ENCODE measurements at places on chromosomes 7 and 10.

DNA sequence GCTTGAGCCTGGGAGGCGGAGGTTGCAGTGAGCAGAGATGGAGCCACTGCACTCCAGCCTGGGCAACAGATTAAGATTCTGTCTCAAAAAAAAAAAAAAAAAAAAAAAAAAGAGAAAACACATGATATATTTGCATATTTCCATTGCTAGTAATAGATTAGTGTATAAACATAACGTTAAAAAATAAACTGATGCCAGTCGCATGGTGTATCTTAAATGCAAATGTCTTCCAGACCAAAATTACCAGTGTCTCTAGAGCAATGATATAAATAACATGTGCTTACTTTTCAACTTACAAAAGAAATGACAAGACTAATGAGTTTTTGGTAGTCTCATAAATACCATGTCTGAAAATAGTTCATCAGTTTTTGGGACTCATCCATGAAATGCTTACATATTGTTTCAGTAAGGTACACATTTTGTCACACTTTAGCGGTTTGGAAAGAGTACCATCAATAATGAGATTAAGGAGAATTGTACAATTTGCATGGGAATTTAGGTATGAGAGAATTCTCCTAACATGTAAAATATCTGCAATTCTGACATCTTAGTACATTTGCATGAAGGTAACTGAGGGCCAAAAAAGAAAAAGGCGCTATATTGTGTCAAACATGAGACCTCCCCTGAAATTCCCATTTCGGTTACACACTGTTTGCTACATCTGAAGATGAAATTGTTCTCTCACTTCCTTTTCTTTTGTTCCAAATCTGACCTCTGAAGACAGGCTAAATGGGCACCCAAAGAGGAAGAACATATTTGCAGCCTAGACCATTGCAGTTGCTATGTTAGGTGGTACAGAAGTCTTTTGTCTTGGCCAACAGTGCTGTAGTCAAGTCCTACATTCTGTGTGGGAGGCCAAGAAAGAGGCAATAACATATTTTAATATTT is 51.5 kb upstream of the PIP4K2A start:
- DNase-seq = no peak

- DNase-seq = no peak
These were observed 103.4 kb downstream of the SDK1 start for GRCh38 chr7:3404501-3404900.

- DNase-seq = no peak
These were observed 548.6 kb downstream of the ARL4A start for GRCh38 chr7:13236026-13236425.

DNA sequence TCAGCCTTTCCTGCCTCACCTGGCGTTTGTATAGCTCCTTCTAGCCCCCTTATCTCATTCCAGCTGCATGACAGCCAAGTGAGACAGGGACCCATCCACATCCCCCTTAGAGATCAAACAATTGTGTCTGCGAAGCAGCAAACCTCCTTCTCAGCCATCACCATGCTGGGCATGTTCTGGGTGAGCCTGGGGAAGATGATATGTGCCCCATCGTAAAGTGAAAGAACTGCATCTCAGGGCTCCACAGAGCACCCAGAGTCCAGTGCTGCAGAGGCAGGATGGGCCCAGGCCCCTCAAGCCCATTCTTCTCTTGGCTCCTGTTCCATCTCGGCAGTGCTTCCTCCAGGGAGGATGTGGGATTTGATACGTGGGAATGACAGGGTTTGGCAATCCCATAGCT is 43.2 kb downstream of the FIGNL1 start:
- DNase-seq = no peak

DNA sequence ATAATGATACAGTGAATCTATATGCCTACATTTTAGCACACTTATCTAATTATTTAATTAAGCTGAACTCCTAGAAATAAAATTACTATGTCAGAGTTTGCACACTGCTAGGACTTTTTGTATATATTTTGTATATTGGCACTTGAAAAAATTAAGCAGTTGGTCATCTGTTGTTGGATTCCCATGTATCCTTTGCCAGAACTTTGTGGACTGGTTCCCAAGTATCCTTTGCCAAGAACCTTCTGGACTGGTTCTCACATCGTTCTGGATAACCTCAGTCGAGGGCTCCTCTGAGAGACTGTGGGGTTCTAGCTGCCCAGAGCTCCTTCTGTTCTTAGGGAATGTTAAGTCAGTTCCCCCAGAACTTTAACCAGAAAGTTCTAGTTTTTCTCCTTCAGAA is 108.8 kb upstream of the IFRD1 start:
- no peak for DNase-seq

DNA sequence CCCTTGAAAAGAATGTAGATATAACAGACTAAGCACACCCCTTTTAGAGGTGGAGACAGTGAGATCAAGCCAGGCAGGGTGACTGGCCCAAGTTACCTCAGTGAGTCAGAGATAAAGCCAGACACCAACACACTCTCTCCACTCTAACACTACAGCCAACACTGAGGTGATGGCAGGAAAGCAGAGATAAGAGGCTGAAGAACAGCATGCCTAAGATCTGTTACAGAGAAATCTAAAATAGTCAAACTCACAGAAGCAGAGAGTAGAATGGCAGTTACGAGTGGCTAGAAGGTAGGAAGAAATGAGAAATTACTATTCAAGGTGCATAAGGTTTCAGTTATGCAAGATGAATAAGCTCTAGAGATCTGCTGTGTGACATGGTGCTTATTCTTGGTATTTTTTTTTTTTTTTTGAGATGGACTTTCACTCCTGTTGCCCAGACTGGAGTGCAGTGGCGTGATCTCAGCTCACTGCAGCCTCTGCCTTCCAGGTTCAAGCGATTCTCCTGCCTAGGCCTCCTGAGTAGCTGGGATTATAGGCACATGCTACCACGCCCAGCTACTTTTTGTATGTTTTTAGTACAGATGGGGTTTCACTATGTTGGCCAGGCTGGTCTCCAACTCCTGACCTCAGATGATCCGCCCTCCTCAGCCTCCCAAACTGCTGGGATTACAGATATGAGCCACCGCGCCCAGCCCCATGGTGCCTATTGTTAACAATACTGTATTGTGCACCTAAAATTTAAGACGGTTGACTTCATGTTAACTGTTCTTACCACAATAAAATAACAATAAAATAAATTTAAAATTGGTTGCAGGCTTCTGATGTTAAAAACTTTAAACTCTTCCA is 28.7 kb downstream of the ICA1 start:
- no peak for DNase-seq

DNA sequence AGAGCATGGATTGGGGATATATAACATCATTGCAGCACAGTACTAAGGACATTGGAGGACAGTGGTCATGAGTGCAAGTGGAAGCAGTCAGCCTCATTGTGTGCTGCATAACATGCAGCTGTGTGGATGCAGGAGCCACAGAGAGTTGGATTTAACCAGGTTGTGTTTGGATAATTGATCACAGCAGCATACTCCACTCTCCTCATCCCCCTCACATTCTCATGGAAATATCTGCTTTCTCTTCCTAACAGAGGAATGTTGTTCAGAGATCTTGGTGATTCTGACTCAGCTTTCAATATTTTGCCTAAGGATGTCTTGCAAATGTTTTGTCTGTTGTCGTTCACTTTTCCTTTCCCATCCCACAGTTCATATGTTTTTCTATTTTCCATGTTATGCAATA is 31.8 kb upstream of the LSM8 start:
- DNase-seq = no peak

GRCh38 chr7:157596881-157597280 is 260.1 kb downstream of the DNAJB6 start:
- DNase-seq = no peak

- no peak for DNase-seq
These were observed 62.8 kb upstream of the ADGRA1 start for GRCh38 chr10:133024704-133025557.

DNA sequence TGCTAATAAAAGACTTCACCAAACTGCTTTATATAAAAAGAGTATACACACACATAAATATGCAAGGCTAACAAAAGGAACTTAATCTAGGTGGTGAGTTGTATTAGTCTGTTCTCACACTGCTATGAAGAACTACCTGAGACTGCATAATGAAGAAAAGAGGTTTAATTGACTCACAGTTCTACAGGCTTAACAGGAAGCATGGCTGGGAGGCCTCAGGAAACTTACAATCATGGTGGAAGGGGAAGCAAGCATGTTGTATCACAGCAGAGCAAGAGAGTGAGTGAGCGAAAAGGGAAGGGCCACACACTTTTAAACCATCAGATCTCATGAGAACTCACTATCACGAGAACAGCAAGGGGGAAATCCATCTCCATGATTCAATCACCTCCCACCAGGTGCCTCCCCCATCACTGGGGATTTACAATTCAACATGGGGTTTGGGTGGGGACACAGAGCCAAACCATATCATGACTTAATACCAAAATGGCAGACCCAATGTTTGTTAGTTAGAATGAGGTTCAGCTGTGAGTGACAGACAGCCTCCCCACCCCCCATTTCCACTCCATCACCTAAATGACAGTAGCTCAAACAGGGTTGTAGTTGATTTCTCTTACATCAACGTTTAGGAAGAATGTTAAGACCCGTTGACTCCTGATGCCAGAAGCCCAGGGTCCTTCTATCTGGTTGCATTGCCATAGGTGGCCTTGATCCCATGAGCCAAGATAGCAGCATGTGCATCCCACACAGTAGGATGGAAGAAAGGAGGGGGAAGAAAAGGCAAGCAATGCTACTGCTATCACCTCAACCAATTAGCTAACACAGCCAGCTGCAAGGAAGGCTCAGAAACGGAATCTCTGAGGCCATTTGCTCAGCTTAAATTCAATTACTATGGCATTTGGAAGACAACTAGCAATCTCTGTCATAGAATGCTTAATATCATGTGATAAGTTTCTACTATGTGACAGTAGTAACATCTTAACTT is 77.0 kb downstream of the CCDC71L start:
- no peak for DNase-seq

DNA sequence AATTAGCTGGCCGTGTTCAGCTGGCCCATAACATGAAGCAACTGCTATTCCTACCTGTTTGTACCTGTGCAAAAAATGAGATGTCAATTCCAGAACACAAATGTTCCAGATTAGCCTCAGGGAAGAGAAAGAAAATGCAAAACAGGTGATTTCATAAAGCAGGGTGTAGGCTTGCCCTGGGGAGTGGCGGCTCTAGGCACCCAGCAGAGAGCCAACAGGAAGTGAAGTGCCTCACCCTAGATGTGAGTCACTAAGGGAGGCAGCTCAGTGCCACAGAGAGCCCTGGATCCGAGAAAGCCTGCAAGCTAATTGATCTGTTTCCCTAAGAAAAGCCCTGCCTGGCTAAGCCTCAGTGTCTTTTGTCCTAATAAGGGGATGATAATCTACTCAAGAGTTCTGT is 240.0 kb downstream of the ARHGAP21 start:
- DNase-seq = no peak

DNA sequence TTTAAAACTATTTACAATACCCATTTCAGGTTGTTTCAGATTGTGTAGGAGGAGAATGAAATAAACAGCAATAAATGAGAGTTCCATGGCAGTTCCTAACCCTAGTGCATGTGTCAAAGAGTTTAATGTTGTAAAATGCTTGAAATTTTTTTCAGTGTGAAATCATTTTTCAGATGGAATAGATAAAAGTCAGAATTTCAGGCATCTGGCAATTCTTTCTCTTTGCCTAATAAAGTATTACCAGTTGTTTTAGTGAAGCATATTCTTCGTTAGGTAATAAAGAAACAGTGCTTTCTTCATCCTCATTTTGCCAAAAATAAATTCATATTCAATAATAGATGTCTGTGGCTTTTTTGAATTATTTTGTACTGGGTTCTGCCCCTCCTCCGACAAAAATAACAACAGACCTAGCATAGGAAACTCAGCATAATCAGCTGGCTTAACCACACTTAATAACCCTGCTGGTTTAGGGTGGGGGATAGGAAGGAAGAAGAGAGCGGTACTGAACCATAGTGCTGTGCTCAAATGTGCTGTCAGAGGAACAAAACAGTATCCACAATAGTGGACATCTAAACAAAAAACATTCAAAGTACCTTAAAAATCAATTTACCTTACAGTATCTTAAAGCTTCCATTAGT is 39.1 kb downstream of the MINDY3 start:
- no peak for DNase-seq

- no peak for DNase-seq
These were observed 13.0 kb upstream of the SCART1 start for GRCh38 chr10:133440633-133441285.

- DNase-seq = no peak
These were observed 23.6 kb downstream of the PDIA4 start for GRCh38 chr7:149004405-149005370.

- no peak for DNase-seq
These were observed 589.9 kb upstream of the MGMT start for GRCh38 chr10:128877141-128877540.

GRCh38 chr10:126425489-126426065 is 37.3 kb upstream of the ADAM12 start:
- no peak for DNase-seq
